Breast epithelium (tissue), 4 donors: ENCODE measurements at places on chromosomes 16 and 17.
A peak's percentile ranks its signal among the peaks of the same experiment; 100 is the strongest.

DNA sequence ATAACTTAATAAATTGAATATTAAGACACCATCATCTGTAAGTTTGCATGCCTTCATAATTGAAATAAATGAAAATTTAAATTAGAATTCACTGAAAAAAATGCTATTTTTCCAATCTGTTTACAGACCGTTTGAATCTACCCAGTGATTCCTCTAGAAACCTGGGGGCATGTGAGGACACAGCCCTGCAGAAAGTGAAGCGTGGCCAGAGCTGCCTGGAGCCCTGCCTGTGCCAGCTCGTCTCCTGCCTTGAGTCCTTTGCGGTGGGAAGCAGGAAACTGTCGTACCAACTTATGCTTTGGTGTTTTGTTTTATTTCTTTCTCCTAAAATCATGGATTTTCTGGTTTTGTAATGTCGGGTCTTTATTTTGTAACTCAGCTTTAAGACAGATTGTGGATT, 67.8 kb upstream of the FA2H start:
- no peak overlapping the region for H3K4me3 ChIP-seq
- no peaks in the 10 kb centered on the region for H3K4me1 ChIP-seq
- no peak for DNase-seq
- H3K27me3 ChIP-seq: no peaks in the 10 kb centered on the region
- H3K36me3 ChIP-seq: no peaks in the 10 kb centered on the region

- DNase-seq: no peak
- no peaks in the 10 kb centered on the region for H3K4me1 ChIP-seq
- no peak overlapping the region for H3K4me3 ChIP-seq
- peaks cover 3% of the 10 kb centered on the region for H3K36me3 ChIP-seq
- H3K27ac ChIP-seq: no peak overlapping the region
- no peaks in the 10 kb centered on the region for H3K27me3 ChIP-seq
These were observed 26.7 kb upstream of the JPT2 start for GRCh38 chr16:1651094-1651973.

DNA sequence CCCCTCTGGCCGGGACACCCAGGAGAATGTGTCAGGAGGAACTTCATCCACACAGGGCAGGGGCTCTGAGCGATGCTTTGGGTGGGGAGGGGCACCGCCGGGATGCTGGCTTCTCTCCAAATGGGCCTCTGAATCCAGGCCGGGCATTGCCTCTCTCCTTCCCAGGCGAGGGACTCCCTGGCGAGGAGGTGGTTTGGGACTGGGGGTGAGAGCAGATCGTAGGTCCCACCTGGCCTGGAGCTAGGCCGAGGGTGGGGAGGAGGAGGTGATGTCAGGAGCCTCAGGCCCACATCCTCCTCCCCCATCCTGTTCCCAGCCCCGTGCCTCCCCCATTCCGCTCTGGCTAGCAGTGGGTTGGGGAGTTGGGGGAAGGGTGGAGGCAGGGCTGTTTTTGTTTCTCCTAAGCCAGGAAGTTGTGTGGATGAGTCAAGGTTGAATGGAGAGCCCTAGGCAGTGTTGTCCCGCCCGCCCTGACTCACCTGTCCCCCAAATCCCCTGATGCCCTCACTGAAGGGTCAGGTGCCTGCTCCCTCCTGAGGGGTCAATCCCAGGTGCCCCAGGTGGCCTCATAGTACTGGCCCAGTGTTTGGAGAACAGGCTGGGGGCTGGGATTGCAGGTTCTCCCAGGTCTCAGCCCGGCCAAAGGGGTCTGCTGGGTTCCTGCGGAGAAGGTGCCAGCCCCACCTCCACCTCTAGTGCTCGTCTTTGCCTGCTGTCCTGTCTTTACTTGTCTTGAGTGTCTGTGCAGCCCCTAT, 2.8 kb downstream of the GRB7 start:
- peak overlapping the region; percentile 99 for H3K27ac ChIP-seq
- H3K4me1 ChIP-seq: no peaks in the 10 kb centered on the region
- no peaks in the 10 kb centered on the region for H3K27me3 ChIP-seq

- no peaks in the 10 kb centered on the region for H3K36me3 ChIP-seq
- H3K4me3 ChIP-seq: no peak overlapping the region
- H3K27me3 ChIP-seq: peaks cover 17% of the 10 kb centered on the region
- H3K27ac ChIP-seq: no peak overlapping the region
- DNase-seq: no peak
These were observed 11.8 kb downstream of the MPO start for GRCh38 chr17:58268774-58269556.

GRCh38 chr16:3578610-3579551, 1.7 kb upstream of the NLRC3 start:
- H3K4me3 ChIP-seq: no peak overlapping the region

DNA sequence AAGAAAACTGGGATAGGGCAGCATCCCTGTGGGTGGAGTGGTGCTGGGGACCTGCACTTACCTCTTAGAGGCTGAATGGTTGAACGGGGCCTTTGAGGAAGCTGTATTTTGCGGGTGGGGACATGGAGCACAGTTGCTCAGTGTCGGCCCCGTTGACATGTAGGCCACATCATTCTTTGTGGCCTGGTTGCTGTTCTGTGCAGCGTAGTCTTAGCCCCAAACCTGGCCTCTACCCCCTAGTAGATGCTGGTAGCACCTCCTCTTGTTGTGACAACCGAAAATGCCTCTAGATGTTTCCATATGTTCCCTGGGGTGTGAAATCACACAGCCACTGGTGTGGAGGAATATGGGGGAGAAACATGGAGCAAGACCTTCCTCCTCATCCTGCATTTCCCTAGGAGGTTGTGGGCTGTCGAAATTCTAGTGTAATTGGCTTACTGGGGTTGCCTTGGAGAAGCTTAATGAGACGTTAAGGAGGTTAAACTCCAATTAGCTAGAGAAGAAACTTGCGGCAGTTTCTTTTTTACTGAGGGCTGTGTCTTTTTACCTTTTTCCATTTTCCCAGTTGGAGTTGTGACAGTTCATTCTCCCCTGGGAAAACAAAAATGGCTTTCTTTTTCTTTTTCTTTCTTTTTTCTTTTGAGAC, 9.4 kb downstream of the ABCC1 start:
- no peak overlapping the region for H3K4me3 ChIP-seq
- no peaks in the 10 kb centered on the region for H3K4me1 ChIP-seq
- H3K27ac ChIP-seq: no peak overlapping the region
- H3K36me3 ChIP-seq: no peaks in the 10 kb centered on the region

GRCh38 chr17:52120465-52120864, 38.0 kb downstream of the CA10 start:
- no peak for DNase-seq
- no peaks in the 10 kb centered on the region for H3K4me1 ChIP-seq
- H3K36me3 ChIP-seq: no peaks in the 10 kb centered on the region
- no peak overlapping the region for H3K4me3 ChIP-seq
- H3K27me3 ChIP-seq: no peaks in the 10 kb centered on the region
- no peak overlapping the region for H3K27ac ChIP-seq

DNA sequence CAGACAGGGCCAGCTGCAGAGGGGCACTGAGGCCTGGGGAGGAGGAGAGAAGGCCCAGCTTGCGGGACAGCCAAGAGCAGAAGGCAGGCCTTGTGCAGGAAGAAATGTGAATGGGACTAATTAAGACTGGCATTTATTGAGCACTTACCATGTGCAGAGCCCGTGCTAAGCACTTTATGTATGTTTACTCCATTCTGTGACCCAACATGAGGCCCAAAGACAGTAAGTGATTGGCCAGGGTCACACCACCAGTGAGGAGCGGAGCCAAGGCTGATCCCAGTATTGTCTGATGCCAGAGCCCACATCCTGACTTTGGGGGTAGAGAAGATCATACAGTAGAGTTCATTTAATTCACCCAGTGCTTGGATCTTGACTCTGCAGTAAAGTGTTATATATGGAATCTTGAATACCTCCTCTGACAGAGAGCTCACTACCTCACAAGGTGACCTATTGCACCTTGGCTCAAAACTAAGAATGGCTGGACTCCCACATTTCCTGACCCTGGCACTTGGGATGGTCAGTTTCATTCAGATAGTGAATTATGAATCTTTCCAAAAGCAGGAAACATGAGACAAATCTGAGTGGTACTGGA, 13.6 kb downstream of the KATNB1 start:
- H3K36me3 ChIP-seq: no peaks in the 10 kb centered on the region
- H3K27ac ChIP-seq: no peak overlapping the region
- no peaks in the 10 kb centered on the region for H3K4me1 ChIP-seq
- no peak for DNase-seq
- H3K27me3 ChIP-seq: no peaks in the 10 kb centered on the region
- no peak overlapping the region for H3K4me3 ChIP-seq

DNA sequence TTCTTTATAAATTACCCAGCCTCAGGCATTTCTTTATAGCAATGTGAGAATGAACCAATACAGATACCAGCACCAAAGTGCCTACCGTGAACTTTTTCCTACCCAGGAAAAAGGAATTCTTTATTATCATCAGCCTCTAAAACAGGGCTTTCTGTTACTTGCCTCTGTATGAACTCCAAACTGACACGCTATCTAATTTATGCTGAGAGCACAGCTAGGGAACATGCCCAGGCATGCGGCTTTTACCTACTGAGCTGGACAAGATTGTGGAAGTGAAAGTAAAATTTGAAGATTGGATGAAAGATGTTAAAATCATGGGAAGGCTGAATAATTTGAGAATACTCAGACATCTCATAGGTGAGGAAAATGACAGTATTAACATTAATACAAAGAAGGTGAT, 24.4 kb upstream of the ADCY9 start:
- H3K36me3 ChIP-seq: no peaks in the 10 kb centered on the region
- peak overlapping the region; percentile 61 for H3K27ac ChIP-seq
- no peak overlapping the region for H3K4me3 ChIP-seq
- H3K4me1 ChIP-seq: no peaks in the 10 kb centered on the region
- H3K27me3 ChIP-seq: no peaks in the 10 kb centered on the region

GRCh38 chr16:14564861-14565687, 65.0 kb downstream of the PARN start:
- no peaks in the 10 kb centered on the region for H3K27me3 ChIP-seq
- H3K27ac ChIP-seq: no peak overlapping the region
- DNase-seq: no peak
- no peak overlapping the region for H3K4me3 ChIP-seq

GRCh38 chr17:6712058-6712853, 913 bp downstream of the SLC13A5 start:
- no peaks in the 10 kb centered on the region for H3K36me3 ChIP-seq
- peaks cover 11% of the 10 kb centered on the region for H3K4me1 ChIP-seq
- H3K4me3 ChIP-seq: no peak overlapping the region
- peak; percentile 64 for DNase-seq
- peak overlapping the region; percentile 78 for H3K27ac ChIP-seq

DNA sequence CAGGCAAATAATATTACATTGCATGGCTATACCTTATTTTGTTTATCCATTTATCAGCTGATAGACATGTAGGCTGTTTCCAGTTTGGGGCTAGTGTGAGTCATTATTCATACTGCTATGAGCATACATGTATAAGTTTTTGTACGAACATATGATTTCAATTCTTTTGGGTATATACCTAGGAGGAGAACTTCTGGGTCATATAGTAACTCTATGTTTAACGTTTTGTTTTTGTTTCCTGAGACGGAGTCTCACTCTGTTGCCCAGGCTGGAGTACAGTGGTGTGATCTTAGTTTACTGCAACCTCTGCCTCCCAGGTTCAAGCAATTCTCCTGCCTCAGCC, 2.4 kb upstream of the ITGAL start:
- H3K27ac ChIP-seq: no peak overlapping the region
- no peak overlapping the region for H3K4me3 ChIP-seq

- no peaks in the 10 kb centered on the region for H3K27me3 ChIP-seq
- H3K4me3 ChIP-seq: no peak overlapping the region
- no peak overlapping the region for H3K27ac ChIP-seq
- no peaks in the 10 kb centered on the region for H3K36me3 ChIP-seq
These were observed 17.5 kb downstream of the CIBAR2 start for GRCh38 chr16:85094812-85095211.

DNA sequence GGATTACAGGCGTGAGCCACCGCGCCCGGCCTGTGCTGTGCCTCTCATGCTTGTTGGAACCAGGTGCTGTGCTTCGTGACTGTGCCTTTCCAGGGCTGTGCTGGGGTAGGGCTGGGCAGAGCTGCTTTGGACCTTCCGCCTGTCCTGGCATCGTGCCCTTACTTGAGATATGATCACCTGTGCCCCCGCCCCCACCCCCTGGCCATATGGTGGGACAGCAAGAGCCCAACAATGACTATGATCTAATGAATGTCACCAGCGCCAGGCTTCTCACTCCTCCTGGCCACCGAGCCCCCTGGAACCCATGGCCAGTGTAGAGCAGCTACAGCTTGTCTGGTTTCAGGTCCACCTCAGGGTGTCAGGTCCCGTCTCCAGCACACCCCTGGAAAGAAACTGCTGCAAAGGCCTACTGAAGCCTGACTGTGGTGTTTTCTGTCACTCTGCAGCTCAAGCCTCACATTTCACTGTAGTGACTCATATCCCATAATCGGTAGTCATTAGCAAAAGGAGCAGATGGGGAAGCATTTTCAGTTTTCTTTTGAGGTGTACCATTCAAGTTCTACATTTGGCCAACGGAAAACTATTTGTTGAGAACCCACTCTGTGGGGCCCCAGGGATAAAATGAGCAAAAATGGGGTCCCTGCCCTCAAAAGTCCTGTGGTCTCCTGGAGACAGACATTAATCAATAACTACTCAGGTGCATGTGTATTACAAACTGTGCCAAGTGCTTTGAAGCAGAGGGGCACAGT, 22.1 kb downstream of the FCSK start:
- DNase-seq: no peak
- no peak overlapping the region for H3K27ac ChIP-seq
- H3K4me1 ChIP-seq: no peaks in the 10 kb centered on the region

DNA sequence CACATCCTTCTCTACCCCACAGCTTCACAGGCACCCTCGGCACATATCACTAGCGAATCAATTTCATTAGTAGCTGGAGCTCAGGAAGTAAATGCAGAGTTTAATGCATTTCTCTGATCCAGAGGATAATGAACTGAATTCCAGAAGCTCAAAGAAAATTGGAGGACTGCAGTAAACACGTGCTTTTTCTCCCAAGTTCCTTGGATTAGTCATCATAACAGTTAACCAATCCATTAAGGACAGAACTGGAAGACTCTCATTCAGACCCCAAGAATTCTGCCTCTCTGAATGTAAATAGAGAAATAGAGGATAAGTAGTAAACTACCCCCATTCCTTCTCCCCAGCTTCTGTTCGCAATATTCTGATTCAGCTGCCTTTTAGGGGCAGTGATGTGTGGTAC, 40.7 kb downstream of the DUSP14 start:
- H3K27me3 ChIP-seq: no peaks in the 10 kb centered on the region
- DNase-seq: no peak
- no peaks in the 10 kb centered on the region for H3K4me1 ChIP-seq

DNA sequence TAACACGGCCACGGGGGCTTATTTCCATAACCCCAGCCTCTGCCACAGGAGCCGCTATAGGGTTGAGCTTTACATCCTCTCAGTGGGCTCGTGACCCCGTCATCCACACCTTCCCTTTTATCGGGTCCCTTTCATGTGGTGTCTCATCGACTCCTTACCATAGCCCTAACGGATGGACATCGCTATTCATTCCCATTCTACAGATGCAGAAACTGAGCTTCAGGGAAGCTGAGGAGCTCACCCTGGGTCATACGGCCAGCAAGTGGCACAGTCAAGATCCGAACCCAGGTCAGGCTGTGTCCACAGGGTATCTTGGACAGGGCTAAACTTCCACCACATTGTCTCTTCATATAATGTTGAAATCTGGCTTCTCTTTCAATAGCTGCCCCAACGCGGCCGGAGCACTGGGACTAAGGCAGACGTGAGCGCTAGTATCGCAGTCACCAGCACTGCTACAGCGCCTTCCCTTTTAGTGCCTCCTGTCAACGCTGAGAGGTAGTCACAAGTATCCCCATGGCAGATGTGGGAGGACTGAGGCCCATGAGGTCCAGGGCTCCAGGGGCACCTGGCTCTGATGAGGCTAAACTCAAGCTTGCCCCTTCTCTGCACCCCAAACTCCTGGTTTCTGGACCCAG, 50.8 kb downstream of the SOCS1 start:
- H3K4me3 ChIP-seq: no peak overlapping the region
- no peak for DNase-seq
- H3K4me1 ChIP-seq: no peaks in the 10 kb centered on the region

GRCh38 chr17:62974788-62975187, 8.8 kb downstream of the TANC2 start:
- DNase-seq: no peak
- H3K27ac ChIP-seq: no peak overlapping the region
- no peak overlapping the region for H3K4me3 ChIP-seq
